ENCODE measurements at places on chromosomes 7 and 10.

GRCh38 chr7:92231-92674 is 100.1 kb upstream of the FAM20C start:
- DNase-seq = no peak

GRCh38 chr7:142863891-142864685 is 9.2 kb downstream of the EPHB6 start:
- DNase-seq = no peak

- no peak for DNase-seq
Measured at GRCh38 chr10:18071591-18071990, 68.6 kb upstream of the CACNB2 start.

DNA sequence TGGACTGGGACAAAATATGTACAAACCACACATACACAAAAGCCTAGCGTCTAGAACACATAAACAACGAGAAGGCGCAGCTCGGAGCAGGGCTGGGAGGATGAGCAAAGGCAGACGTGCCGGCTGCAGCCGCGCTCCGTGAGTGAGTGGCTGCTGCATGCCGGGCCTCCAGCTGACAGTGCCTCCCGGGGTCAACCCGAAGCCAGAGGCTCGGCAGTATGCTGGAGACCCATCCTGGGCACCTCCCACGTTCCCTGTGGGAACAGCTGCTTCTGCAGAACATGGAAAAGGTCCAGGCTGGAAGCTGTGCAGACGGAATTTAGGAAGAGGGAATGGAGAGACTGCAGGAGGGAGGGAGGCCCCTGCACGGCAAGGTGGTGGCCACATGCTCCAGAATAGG is 3.6 kb upstream of the GPR146 start:
- DNase-seq = no peak

DNA sequence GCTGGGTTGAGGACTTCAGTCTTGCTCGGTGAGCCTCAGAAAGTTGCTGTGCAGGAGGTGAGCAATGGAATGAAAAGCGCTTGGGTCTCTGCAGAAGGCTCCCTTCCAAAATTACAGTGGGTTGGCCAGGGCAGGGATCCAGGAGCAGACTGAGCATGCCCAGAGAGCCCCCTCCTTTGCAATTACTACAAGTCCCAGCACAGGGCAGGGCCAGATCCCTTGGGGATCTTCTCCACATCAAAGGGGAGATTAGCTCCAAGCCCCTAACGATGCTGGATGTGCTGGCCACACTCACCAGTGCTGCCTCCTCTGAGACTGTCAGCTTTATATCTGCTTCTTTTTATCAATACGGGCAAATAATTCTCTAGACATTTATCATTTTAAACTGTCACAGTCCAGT is 337.5 kb downstream of the RPS24 start:
- no peak for DNase-seq

DNA sequence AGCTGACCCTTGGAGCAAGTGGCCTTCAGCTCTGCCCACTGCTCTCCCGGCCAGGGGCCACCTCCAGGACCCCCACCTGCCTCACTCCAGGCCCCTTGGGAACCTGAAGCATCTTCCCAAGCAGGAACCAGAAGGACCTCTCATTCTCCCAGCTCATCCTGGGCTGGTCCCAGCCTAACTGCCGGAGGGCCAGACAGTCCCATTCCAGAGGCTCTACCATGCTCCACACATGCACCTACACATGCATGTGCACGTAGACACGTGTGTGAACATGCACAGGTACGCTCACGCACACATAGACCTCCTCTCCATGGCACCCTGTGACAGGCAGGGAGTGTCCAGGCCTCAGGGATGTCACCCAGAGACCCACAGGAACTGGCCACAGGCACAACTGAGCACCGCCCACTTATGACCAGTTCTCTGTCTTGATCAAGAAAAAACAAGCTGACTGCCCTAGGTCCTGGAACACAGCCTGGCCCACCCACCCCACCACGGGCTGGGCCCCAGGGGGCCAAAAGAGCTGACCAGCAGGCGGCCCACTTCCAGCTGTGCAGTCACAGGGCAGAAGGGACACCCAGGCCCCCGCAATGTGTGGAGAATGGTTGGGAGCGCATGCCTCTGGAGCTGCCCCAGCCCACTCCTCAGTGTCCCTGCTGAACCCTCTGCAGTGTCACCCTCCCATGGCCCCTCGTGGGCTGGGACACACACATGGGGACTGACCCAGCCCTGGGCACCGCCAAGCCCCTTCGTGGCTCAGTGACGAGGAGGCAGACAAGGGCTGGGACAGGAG is 43.4 kb downstream of the CAMK2B start:
- no peak for DNase-seq

DNA sequence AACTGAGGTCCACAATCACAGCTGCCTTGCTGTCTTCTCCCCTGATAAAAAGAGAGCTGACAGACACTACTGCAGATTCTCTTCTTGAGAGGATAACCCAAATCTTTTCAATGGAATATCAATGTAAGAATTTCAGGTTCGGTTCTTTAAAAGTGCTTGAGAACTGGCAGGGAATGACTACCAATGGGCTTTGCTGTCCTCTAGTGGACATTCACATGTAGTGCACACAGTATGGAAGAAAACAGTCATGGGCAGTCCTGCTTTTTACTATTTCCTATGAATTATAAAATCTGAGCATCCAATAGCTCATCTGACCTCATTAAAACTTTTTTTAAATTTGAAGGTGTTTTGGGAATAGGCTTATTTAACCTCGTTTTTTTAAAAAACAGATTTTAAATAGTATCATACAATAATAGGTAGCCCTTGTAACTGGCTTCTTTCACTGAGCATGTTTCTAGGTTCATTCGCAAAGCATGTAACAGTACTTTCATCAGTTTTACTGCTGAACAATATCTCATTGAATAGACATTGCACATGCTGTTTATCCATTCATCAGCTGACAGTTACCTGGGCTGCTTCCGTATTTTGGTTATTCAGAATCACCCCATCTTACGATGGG is 18.3 kb downstream of the FZD9 start:
- DNase-seq = peak; percentile 41

DNA sequence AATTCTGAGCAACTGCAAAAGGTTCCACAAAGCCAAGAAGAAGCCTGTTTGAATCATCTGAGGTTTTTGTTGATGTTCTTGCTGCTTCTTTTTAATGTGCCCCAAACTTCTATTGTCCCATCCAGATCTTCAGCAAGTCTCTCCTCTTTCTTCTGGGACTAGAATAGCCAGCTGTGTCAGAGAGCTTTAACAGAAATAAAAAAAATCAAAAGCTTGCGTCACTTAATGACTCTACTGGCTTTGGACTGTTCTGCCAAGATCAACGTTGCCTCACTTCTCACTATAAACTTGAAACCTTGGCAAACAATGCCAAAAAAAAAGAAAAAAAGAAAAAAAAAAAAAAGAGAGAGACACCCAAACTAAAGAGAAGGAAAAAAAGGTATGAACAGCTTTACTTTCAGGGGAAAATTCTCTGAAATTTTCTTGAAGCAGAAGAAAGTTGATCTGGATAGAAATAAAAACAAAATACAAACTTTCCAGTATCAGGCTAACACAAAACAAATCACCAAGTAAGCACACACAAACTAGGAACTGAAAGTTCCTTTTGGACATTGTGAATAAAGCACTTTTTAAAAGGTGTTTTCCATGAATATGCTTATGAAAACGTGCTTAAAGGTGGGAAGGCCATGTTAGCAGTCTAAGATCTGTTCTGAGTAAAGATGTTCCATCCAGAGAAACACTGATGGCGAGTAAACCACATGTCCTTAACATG is 14.8 kb downstream of the USP54 start:
- DNase-seq = no peak

DNA sequence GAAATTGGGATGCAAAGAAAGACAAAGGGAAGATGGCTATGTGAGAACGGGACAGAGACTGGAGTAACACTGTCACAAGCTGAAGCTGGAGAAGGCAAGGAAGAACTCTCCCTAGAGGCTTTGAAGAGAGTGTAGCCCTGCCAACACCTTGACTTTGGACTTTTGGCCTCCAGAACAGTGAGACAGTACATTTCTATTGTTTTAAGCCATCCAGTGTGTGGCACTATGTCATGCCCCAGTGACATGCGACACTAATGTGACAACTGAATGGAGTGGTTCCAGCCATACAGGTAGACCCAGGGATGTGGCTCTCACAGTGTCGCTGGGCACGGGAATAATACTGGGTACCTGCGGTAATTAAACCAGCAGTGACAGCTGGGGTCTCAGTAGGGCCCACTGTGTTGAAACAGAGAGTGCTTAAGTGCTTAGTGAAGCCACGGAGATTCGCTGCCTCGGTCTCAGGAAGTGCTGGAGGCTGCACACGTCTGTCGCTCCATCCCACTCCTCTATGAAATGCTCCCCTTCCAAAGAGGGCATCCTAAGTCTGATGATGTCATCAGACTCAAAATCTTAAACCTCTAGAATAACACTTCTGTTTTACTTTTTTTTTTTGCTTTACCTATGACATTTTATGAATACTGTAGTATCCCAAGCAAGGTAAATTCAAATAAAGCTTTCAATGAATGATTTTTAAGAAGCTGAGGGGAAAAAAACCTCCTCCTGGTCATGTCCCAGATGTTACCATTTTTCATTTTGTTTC is 154.6 kb upstream of the RHEB start:
- no peak for DNase-seq

- no peak for DNase-seq
Measured at GRCh38 chr7:82164813-82165212, 278.8 kb downstream of the CACNA2D1 start.

- DNase-seq = no peak
Measured at GRCh38 chr10:76868098-76868977, 769.3 kb downstream of the KCNMA1 start.

- no peak for DNase-seq
Measured at GRCh38 chr7:47413526-47414341, 168.2 kb downstream of the TNS3 start.

Measured in CD4-positive, alpha-beta T cell treated with Interleukin-17A for 4 hours (primary cell).